ENCODE measurements at places on chromosomes 1 and 21.

GRCh38 chr1:206843626-206844025, 21.8 kb upstream of the IL20 start:
- DNase-seq, result no peak

DNA sequence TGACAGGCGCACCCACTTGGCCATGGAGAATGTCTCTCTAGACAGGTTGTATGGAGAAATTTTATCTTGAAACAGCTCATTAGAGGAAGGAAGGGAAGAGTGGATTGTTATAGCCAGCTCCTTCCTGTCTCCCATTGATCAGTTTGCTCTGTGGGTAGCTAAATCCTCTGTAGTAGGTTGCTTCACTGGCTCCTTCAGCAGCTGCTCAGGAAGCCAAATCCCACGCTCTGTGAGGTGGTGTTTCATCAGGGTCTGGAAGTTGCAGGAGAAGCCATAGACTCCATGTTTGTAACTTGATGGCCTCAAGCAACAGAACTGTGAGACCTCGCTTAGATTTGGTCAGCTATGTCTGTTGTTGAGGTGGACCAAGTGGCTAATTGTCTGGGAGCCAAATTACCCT, 6.8 kb upstream of the NFYC start:
- DNase-seq, result no peak

DNA sequence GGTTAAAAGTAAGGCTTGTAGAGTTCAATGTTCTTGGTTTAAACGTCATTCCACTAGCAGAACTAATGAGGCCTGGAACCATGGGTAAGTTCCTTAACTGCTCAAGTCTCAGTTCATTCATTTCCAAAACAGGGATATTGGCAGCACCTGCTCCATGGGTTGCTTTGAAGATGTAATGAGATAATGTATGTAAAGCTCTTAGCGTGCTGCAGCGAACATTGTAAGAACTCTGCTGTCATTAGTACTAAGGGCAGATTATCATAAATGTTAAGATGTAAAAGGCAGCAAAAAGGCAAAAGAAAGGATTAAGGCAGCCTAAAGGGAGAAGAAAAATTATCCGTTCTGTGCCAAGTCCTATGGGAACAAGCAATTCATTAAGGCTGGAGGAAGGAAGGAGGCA, 129.1 kb upstream of the NGF start:
- no peak for DNase-seq

- no peak for DNase-seq
Observed at GRCh38 chr1:30489737-30490389, 233.5 kb downstream of the MATN1 start.

- no peak for DNase-seq
Observed at GRCh38 chr1:14442669-14443068, 155.8 kb upstream of the KAZN start.

DNA sequence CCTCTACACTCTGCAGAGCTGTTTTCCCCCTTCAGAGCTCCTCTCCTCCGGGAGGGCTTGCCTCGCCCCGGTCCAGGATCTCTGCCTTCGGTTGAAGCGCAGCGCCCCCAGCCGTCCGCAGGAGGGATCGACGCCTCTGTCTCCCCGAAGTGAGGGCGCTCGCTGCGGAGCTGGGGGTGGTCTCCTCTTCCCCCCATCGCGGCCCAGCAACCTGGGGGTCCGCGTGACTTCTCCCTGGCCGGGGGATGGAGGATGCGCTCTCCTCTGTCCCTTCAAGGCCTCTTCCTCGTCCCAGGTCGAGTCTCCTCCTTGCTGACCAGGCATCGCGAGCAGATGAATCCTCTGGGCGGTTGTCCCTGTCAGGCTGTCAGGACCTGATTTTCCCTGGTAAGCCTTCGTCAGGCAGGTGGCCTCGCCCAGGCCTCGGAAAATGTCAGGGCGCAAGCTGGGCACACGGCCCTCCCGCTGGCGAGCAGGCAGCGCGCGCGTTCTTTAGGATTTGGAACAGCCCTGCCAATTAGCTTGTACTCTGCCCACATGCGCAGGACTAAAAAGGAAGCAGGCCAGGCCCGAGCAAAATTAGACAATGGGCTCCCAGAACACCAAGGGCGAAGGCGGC, 90.5 kb downstream of the EDEM3 start:
- DNase-seq, result peak; percentile 85

- DNase-seq, result no peak
Observed at GRCh38 chr1:91862120-91862519, 23.8 kb downstream of the TGFBR3 start.

- no peak for DNase-seq
Observed at GRCh38 chr1:212260557-212261355, 24.5 kb upstream of the PPP2R5A start.

GRCh38 chr1:172537366-172537765, 4.4 kb downstream of the SUCO start:
- no peak for DNase-seq

DNA sequence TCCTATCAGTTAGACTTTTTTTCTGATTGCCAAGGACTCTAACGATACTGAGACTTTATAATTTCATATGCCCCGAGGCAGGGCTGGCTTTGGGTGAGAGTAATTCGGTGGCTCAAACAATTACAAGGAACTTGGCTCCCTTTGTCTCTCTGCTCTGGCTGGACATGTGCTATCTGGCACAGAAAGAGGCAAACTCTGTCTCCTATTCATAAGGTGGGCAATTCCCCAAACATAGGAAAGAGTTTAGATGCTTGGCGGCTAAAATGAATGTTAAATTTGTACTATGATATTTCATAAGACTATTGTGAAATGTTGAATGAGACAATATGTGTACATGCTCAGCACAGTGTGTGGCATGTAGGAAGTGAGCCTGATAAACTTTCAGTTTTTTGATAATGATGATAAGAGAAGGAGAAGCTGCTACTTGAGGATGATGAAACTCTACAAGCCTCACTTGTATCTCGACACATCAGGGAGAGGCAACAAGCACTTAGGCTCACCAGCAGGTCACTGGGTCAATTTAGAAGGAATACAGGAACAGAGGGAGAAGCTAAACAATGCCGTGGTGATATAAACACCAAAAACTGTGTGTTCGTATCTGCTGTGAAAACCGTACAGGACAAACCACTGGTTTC, 12.6 kb upstream of the NTPCR start:
- no peak for DNase-seq

- no peak for DNase-seq
Observed at GRCh38 chr21:28817871-28818270, 174.8 kb downstream of the LTN1 start.

- DNase-seq, result peak; percentile 76
Observed at GRCh38 chr1:109133815-109134214, 19.9 kb downstream of the ELAPOR1 start.

DNA sequence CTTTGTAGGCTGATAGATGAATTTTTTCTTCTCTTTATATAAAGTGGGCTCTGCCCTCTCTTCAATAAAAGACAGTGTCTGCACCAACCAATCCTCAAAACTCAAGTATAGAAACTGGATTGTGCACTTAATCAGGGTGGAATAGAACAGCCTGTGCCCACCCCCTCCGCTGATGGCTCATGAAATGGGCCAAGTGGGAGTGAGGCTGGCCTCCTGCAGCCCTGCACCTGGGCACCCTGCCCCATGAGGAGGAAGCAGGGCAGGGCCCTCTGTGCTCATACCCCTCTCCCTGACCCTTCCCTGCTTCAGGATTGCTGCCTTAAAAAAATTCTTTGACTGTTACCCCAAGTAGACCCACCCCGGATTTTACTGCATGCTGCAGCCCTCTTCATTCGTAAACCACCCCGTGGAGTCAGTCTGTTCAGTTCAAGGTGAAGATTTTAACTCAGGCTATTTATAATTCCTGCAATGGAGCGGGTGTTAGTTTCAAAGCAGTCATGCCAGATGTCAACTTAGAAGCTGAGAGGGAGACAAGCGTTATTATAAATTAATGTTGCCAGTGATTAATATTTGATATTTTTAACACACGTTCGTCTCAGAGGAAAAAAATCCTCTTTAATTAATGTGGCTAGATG, 15.8 kb downstream of the PROK1 start:
- DNase-seq, result no peak

DNA sequence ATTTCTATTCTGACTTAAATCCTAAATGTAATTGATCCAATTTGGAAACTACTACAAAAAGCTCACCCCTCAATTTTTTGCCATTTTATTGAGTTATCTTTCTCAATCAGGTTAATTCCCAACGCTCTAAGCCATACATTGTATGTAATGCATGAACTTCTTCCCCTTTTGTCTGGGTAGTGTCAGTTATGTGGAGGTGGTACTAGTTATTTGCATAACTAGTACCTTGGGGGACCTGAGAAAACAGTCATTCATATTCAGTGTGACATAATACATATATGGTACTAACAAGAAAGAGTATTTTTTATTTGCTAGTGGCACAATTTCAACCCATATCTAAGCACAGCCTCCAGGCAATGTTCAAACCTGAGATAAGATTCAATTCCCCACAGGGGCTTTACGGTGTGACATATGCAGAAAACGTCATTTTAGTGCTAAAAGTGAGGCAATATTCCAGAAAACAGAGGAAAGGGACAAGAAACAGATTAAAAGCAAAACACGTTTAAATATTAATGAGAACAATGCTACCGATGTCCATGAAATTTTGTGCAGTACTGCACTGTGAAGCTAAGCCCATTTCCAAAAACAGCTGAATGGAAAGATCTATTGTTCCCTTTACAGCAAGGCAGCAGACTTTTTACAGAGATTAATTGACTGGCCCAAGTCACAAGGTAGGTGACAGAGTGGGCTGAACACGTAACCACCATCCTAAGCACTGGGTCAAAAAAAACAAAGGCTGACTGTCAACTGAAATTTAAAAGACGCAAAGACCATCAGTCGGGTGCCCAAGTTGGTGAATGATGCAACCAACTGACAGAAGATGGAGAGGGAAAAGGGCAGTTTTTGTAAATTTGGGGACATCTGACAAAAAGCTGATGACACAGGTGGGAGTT, 1.4 kb downstream of the HLCS start:
- DNase-seq, result no peak

DNA sequence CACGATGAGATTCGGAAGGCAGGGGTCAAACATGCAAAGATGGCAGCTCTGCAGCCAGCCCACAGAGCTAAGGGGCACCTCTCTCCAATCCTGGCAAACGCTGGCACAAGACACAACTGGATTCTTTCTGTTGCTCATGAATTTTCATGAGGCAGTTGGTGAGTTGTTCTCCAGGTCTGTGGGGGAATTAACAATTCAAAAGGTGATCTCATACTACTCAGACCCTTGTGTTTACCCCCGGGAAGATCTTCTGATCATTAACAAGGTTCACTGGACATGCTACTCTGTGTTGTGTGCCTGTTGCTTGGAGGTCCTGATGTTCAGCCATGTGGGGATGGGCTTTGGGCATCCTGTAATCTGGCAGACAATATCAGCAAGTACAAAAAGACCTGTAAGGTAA, 128.9 kb downstream of the HHAT start:
- DNase-seq, result no peak

DNA sequence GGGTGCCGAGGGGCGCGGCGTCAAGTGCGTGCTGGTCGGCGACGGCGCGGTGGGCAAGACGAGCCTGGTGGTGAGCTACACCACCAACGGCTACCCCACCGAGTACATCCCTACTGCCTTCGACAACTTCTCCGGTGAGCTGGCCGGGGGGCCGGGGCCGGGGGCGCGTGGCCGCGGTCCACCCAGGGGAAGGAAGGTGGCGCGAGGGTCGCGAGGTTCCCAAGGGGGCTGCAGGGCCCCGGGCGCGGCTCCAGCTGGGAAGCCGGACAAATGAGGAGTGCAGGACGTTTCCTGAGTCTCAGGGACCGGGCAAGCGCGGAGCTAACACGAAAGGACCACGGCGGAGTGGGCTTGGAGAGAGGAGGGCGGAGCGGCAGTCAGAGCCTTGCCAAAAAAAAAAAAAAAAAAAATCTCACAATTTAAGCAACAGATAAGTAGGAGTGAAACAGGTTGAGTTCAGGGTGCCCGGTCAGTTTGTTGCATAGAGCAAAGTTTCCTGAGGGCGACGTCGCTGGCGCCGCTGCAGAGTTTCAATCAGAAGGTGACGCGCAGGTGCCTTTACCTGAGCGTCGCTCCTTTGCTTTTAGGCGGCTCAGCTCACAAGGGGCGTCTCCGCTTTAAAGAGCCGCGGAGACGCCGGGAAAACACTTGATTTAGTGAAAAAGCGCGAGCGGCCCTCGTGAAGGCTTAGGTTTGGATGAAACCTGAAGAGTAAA, 750 bp downstream of the RHOU start:
- no peak for DNase-seq

GRCh38 chr1:211641942-211642341, 33.5 kb downstream of the NEK2 start:
- no peak for DNase-seq

DNA sequence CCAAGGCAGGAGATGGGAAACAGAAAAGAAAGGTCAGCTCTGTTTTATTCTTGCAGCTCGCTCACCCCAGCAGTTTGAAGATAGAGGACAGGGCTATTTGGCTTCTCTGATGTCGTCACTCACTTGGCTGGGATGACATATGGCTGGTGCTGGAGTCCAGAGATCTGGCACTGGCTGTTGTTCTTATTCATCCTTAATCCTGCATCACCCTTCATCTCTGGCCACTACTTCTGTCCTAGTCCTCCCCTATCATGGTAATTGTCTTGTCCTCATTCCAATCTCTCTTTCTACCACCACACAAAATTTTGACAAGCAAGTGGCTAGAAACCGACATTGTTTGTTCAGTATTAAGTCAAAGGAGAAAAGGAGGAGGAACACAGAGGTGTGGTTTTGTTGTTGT, 103.8 kb upstream of the PDE4B start:
- DNase-seq, result no peak

DNA sequence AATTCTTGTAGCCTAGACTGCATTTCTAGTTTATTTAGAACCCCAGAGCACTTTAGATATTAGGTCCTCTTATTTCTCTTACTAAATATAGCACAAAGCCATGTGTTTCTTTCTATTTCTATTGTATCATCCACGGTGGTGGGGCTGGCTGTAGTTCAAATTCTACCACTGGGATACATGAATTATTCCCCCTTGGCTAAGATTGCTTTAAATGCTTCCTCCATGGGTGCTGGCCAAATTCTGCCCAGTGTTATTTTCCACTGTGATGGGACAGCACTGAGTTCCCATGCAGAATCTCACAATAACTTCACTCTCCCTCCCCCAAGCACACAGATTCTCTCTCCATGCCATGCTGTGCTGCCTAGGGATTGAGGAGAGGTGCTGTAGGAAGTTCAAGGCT, 41.5 kb upstream of the GBP6 start:
- no peak for DNase-seq

DNA sequence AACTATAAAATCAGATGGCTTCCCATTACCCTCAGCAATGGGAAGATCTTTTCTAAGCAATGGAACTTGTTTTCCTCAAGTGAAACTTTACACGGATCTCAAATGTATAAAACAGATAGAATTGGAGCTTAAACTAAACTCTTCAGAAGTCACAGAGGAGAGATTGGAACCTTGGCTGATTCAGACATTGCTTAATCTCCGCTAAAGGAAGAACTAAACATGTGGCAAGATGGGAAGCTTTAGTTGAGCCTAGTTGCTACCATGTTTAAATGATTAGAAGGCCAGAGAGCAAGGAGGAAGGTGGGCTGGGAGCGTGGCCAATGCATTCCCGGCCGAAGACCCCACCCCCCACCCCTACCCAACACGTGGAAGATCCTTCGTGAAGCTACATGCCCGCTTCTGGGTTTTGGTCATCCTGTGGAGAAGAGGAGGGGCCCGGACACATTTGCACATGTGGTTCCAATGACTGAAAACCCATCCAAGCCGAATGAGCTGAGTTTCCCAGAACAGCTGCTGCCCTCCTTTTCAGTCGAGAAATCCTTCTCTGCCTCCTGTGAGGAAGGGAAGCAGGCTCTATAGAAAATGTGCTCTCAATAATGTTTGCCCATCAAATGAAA, 164.3 kb downstream of the MIS18A start:
- DNase-seq, result no peak

- DNase-seq, result no peak
Observed at GRCh38 chr1:225712391-225712790, 59.5 kb upstream of the ENAH start.

- peak; percentile 57 for DNase-seq
Observed at GRCh38 chr21:20802631-20803260, 195.5 kb upstream of the NCAM2 start.

All from dorsolateral prefrontal cortex (tissue), 122 donors.